ENCODE measurements at places on chromosomes 13 and 19.

GRCh38 chr19:37930416-37930815, 23.4 kb downstream of the SIPA1L3 start:
- no peak for DNase-seq

GRCh38 chr19:55015126-55015525, 22.9 kb downstream of the GP6 start:
- no peak for DNase-seq

GRCh38 chr19:56156768-56157167, 15.7 kb downstream of the ZNF444 start:
- no peak for DNase-seq

- no peak for DNase-seq
Measured at GRCh38 chr13:105165449-105166125, 1369.9 kb downstream of the EFNB2 start.

Data from GM23338 (cell line).